Activated CD4-positive, CD25-positive, alpha-beta regulatory T cell treated with anti-CD3 and anti-CD28 coated beads, Interleukin-2, amount 50 U/mL, for 16 hours (primary cell): ENCODE measurements at places on chromosomes 12 and 14.

DNA sequence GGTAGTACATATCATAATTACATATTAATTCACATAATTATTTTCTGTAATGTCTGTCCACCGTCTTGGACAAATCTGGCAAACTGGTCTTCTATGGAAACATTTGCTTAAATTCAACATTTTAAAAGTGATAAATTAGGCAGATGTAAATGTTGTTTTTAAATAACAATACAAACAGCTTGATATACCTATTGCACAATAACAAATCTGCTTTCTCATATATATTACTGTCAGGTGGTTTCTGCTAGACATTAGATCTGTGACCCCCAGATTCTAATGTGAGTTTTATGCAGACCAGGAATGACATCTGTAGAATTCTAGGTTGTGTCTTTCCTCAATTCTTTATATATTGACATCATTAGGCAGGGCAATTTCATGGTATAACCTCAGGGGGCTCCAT lies 173.3 kb downstream of the CCDC59 start:
- DNase-seq: no peak

GRCh38 chr12:102120886-102121285 lies 903 bp downstream of the PARPBP start:
- DNase-seq: no peak

DNA sequence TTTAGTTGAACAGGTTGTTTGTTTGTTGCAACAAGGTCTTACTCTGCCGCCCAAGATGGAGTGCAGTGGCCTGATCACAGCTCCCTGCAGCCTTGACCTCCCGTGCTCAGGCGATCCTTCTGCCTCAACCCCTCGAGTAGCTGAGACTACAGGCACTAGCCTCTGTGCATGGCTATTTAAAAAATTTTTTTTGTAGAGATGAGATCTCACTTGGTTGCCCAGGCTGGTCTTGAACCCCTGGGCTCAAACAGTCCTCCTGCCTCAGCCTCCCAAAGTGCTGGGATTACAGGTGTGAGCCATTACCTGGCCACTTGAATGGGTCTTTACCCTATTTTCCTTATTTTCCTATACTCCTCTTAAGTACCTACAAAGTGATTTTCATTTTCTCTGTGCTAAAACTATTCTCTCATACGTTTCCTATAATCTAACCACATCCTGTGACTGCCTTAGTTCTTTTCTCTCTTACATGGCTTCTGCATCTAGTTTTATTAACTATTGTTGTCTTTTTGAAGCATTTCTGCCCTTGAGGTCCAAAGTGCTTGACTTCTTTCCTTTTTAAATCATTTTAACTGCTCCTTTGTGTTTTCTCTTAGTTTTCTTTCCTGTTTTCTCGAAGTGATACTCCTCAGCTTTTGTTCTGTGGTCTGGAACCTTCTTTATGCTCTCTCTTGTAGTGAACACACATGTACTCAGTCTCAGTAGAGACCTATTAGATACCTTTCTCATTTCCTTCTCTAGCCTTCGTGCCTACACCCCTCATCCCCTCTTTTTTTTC lies 14.1 kb downstream of the GPX2 start:
- DNase-seq: no peak

- DNase-seq: no peak
Measured at GRCh38 chr12:93573552-93574223, 1.2 kb downstream of the SOCS2 start.

DNA sequence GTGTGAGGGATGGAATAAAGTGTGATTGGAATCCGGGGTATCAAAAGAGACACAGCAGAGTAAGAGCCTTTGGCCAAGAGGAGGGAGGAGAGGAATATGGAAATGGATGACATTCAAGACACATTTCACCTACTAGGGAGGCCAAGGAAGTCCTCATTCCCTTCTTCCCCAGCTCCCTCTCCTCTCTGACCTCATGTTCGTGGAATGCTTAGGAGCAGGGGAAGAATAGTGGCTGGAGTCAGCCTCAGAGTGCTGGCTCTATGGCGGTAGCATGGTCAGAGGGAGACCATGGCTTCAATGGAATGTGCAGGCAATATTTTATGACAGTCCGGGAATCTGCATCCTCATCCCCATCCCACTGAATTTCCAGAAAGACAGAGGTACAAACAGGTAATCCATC lies 196.6 kb downstream of the EGLN3 start:
- DNase-seq: no peak

DNA sequence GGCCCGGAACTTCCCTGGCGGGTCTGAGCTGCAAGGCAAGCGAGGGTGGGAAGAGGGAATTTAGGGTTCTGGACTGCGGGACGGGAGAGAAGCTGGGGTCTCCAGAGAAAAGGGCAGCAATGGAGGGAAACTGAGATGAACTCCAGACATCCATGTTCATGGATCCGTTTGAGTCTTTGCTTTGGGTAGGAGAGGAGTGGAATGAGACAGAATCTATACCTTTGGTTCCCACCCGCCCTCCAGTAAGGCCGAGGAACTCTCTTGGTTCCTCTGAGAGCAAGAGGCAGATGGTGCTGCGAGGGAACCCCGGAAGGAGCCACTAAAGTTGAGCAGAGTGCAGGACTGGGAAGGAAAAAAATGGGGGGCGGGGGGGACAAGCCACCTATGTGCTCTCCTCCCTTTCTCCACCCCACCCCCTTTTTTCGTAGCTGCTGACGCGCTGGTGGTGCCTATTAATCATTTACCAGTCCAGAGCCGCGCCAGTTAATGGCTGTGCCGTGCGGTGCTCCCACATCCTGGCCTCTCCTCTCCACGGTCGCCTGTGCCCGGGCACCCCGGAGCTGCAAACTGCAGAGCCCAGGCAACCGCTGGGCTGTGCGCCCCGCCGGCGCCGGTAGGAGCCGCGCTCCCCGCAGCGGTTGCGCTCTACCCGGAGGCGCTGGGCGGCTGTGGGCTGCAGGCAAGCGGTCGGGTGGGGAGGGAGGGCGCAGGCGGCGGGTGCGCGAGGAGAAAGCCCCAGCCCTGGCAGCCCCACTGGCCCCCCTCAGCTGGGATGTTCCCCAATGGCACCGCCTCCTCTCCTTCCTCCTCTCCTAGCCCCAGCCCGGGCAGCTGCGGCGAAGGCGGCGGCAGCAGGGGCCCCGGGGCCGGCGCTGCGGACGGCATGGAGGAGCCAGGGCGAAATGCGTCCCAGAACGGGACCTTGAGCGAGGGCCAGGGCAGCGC lies 1.2 kb downstream of the SSTR1 start:
- DNase-seq: no peak

- DNase-seq: no peak
Measured at GRCh38 chr14:41154143-41154807, 452.4 kb upstream of the LRFN5 start.

DNA sequence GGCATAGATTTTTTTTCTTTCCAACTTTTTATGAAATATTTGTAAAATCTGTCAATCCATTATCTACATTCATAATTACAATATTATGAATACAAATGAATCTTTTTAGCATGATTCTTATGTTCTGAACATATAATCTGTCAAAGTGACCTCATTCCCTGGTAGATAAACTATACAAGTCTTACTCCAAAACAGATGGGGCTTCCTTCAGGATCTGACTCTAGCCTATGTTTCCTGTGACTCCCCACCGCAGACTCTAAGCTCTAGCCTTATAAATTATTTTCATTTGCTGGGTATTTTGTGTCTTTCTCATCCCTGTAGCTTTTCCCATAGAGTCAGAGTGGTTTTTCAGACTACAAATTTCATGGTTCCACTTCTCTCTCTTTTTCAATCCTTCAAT lies 202.1 kb upstream of the KITLG start:
- no peak for DNase-seq

DNA sequence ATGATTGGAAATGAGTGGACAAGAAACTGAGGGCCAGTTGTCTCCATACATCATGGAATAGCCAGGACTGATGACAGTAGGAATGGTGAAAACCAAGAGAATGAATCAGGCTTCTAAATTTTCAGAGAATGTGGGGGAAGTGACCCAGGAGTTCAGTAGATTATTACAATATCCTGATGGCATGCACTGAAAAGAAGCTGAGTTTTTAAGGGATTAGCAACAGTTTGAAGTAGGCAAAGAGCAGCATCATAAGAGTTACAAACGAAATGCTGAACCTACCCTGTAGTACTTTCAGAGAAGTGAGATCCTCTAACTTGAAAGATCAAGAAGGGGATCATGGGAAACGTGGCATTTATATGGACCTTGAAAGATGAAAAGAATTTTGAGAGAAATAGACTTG lies 13.2 kb downstream of the SLC2A14 start:
- DNase-seq: no peak

DNA sequence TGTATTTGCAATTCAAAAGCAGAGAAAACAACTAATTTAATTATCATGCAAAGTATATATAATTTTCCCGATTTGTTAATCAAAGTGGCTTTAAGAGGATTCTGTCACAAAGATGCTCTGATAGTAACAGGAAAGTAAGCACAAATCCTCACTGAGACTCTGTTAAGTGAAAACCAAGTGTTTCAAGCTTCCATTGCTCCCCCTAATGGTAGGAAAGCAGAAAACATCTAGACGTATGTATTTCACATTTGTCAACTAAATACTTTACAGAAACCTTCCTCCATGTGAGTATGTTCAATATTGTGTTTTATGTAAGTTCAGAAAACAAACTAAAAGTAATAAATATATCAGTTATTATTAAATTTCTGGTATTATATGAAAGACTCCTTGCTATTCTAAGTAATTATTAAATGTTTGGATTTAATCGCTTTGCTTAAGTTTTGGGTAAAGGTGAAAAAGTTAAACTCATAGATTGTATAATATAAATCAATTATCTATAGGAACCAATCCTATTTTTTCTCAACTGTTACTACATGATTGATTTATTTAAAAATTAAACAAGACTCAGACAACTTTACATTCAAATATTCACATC lies 1.5 kb upstream of the NTS start:
- DNase-seq: no peak

- DNase-seq: no peak
Measured at GRCh38 chr12:30687265-30687986, 8.2 kb downstream of the IPO8 start.

DNA sequence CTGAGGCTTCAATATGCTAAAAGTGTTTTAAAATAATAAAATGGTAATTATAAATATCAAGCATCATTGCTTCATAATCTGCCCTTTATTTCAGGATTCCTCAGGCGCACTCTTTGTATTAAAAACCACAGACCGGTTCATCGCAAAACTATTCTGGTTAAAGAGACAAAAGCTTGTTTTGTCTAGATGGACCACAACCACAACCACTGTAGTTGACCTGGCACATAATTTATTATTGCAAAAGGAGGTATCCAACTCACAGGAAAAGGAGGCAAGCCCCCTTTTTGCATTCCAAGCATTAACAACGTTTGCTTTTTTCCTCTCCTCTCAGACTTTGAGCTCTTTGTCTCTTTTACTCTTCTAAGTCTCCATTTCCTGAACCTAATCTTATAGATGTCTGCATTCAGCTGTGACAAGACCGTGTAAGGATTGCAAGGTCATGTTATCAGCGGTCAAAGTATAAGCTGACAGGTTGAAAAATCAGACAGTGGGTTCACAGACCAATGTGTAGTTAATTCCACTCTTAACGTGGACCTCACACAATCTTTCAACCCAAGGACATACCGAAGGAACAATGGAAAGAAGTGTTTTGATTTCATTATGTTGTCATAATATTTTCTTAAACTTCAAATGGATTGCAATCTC lies 1057.6 kb downstream of the GALC start:
- no peak for DNase-seq

DNA sequence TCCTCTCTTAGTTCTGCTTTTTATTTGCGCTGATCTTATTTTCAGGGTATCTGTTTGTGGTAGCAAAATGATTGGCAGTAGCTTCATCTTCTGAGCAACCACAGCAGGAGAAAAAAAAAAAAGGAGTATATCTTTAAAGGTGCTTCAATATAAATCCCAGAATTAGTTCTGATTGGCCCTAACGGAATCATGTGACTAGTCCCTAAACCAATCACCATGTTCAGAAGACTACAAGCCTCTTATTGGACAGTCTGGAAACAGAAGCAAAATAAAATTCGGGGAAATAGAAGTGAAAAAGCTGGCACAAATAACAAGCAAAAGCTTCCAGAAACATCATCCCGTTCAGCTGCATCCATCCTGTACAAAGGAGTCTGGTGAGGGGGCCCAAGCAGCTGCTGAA lies 49.9 kb upstream of the PTPRO start:
- no peak for DNase-seq

- DNase-seq: no peak
Measured at GRCh38 chr12:89160716-89161123, 191.6 kb downstream of the DUSP6 start.

DNA sequence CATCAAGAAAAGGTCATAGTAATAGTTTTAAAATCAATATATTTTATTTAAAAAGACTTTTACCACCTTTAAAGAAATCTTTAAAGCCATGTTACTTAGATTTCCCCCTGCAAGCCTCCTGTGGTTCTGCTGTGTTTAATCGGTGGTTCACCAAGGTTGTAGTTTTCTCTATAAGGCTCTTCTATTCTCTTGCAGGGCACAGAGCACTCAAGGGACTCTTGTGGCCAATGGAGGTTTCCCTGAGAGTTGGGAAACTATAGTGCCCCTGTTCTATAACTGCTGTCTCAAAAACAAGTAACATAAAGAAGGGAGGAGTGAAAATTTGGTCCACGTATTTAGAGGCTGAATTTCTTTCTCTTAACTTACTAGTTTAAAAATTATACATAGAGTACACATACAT lies 25.0 kb downstream of the DACT1 start:
- DNase-seq: no peak

- DNase-seq: no peak
Measured at GRCh38 chr14:61338457-61338856, 17.1 kb downstream of the PRKCH start.

DNA sequence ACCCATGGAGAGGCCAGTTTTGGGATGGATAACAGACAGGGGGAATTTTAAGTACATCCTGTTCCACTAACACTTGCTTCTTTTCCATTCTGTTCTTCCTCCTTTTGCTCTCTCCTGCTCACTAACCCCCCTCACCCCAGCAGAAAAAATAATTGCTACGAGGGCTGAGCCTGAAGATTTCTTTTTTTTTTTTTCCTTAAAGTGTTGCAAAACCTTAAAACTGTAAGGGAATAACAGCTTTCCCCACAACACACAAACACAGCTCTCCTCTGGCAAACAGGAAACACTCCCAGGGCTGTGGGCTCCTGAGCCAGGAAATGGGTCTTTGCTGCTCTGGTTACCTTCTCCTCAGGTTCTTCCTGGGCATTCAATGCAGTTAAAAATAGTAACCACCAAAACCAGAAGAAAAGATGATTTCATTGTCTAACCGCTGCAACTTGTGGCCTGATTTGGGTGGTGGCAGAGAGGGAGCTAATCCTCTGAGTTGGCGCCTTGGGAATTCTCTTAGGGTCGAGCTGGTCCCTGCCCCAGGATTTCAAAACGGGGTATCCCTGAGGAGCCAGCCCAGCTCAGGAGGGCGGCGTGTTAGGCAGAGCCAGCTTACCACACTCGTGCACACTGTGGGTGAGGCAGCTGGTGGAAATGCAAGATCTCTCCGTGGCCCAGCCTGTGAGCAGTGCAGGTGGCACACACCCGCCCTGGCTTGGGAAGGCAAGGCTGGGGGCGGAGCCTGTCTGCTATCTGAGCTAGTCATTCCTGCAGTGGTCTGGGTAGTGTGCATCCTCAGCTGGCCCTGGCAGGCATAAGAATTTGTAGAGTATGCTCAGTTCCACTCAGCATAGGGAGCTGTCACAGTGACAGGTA lies 17.1 kb upstream of the EMP1 start:
- no peak for DNase-seq

- DNase-seq: no peak
Measured at GRCh38 chr12:82600379-82600778, 86.3 kb upstream of the TMTC2 start.

- DNase-seq: no peak
Measured at GRCh38 chr12:108369736-108370396, 30.8 kb upstream of the CMKLR1 start.

- DNase-seq: no peak
Measured at GRCh38 chr12:55718015-55718414, 2.2 kb downstream of the BLOC1S1 start.

- DNase-seq: no peak
Measured at GRCh38 chr14:60878536-60878935, 102.3 kb downstream of the TRMT5 start.
